Activated T-helper 17 cell treated with anti-CD3 and anti-CD28 coated beads, Interleukin-2, amount 50 U/mL, for 72 hours (primary cell): ENCODE measurements at places on chromosomes 4 and X. TPM values are rescaled to one million over a fixed set of nuclear protein-coding genes. Genes with fewer than 3 reads are reported as not detected.

Gene PF4V1
- not detected for total RNA-seq

Gene PLAC8
- 19.9 TPM for total RNA-seq

Gene POU3F4
- total RNA-seq, result not detected

Gene DUSP9
- not detected for total RNA-seq

Gene DMP1
- not detected for total RNA-seq
